ENCODE measurements at places on chromosomes 5 and 9. TPM values are rescaled to one million over a fixed set of nuclear protein-coding genes. Genes with fewer than 3 reads are reported as not detected.

Gene DIPK1B
- 21.3 TPM for total RNA-seq

Gene SLC27A6
- not detected for total RNA-seq

Gene CD14
- total RNA-seq = 48.5 TPM

Gene SLC2A8
- 45.1 TPM for total RNA-seq

Gene SCGB3A2
- not detected for total RNA-seq

Gene SLC45A2
- not detected for total RNA-seq

Gene OSMR
- total RNA-seq = 33.5 TPM

Gene OGN
- 302 TPM for total RNA-seq

Gene SMIM32
- not detected for total RNA-seq

GRCh38 chr5:19555876-19556275 lies 432.1 kb downstream of the CDH18 start:
- DNase-seq = no peak

DNA sequence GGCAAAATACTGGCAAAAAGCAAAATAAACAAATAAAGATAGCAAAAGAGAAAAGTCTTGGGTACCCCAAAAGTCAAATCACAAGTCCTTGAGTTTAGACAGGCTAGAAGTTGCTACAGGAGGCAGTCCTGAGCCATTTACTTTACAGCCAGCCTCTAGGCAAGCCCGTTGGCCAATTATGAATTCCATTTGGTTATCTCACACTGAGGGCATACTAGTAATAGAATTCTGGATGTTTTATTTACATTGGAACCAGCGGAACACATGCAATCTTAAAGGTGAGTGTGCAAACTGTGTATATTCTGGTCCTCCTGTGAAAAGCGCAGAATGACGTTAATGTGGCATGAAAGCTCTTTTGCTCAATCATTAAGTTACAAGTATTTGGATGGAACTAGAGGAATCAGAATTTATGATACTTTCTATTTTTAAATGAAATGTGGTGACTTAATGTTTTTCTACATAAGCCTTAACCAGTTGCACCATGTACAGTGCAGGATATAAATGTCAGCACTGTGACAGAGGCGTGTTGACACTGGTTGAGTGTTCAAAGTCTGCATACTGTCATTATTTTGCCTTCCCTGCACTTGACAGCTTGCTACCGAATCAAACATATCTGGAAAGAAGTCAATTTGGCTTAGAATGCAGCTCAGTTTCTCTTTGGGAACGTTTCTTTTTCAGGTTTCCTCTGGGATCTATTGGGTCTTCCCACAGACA lies 7.9 kb downstream of the GDNF start:
- DNase-seq = no peak

DNA sequence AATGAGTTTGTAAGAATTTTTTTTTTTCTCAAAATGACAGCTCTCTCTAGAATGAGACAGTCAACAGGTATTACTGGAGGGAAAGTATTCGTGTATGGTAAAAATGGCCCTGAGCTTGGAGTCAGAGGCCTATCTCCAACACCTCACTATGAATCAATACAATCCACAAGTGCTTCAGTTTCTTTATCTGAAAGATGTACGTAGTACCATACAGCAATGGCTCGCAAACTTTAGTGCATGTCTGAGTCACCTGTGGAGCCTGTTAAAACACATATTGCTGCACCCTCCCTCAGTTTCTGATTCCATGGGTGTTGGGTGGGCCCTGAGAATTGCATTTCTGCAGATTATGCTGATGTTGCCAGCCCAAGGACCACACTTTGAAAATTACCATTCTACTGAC lies 44.6 kb downstream of the DMRT2 start:
- DNase-seq = no peak

DNA sequence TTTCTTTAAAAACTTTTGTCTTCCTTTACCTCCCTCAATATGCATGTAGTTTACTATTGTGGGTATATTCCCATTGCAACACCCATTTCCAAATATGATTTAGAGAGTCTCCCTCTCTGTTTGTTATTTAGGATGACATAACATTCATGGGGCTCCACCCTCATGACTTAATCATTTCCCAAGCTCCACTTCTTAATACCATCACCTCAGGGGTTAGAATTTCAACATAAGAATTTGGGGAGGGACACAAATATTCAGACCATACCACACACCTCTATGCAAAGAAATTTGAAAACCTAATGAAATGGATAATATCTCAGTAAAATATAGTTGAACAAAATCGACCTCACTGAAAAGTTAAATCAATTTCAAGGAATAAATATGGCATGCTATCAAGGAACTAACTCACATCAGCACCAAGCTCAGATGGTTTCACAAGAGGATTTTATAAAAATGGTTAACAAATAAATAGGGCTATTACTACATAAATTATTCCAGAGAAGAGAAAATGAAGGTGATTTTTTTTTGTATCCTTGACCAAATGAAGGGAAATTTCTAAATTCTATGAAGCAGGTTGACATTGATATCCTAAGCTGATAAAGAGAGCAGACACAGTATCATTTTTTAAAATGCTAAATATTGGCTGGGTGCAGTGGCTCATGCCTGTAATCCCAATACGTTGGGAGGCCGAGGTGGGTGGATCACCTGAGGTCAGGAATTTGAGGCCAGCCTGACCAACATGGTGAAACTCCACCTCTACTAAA lies 20.2 kb upstream of the UBTD2 start:
- DNase-seq = no peak

GRCh38 chr9:82673919-82674318 lies 389.0 kb downstream of the RASEF start:
- no peak for DNase-seq

DNA sequence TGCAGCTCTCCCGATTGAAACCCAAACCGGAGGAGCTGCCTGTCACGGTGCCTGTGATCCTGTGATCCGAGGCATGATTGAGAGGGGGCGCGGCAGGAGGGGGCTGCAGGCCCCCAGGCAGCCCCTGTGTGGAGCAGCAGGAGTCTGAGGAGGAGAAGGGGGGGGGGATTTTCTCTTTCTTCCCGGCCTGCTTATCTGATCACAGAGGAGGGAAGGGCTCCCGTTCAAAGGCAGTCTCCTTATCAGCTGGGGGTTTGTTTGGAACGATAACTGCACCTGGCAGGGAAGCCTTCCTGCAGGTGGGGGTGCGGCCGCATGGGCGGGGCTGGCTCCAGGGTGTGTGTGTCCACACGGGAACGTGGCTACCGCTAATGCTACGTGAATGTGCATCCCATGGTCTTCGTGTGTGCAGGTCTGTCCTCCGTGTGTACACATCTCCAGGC lies 38.4 kb downstream of the LMX1B start:
- no peak for DNase-seq

- DNase-seq = no peak
Measured at GRCh38 chr5:56493308-56493707, 260.2 kb upstream of the ANKRD55 start.

DNA sequence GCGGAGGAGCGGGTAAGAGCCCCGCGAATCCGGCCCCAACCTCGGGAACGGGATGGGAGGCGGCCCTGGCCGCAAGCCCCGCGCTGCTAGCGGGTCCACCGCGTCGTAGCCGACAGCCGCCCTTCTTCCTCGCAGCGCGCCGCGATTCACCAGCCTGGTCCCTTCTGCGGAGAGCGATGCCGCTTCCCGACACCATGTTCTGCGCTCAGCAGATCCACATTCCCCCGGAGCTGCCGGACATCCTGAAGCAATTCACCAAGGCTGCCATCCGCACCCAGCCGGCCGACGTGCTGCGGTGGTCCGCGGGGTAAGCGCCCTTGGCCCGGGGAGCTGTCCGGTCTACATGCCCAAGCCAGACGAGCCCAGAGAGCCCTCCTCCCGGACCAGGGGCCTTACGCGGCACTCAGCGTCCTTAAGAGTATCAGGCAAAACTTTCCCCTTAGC lies 335 bp downstream of the ROPN1L start:
- DNase-seq = no peak

DNA sequence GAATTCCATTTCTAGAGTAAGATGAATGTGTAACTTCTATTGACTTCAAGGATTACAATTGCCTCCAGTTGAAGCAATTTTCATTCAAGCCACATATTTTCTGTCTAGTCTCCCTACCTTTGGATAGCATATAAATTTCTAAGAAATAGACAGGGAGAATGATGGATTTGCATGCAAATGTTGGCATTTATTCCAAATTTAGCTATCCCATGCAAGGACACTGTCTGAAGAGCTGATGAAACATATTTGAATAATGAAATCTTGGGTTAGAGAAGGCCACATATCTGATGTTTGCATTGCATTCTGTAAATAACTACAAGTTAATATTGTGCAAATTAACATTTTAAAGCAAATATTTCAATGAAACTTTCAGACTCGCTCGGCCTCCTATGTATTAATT lies 36.0 kb upstream of the NAA35 start:
- DNase-seq = no peak

GRCh38 chr9:91647371-91647770 lies 223.7 kb upstream of the NFIL3 start:
- DNase-seq = no peak

DNA sequence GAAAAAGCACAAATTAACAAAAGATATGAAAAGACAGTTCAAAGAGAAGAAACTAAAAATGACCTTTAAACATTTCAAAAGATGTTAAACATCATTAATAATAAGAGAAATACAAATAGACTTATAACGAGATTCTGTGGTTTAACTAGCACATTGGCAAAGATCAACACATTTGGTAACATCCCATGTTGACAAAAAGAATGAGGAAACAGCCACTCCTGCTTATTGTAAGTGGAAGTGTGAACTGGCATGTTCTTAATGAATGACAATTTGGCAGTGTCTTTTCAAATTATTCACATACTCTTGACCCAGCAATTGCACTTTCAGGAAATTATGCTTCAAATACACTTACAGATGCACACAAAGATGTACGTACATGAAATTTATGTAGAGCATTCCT lies 176.3 kb downstream of the TLE1 start:
- no peak for DNase-seq

- no peak for DNase-seq
Measured at GRCh38 chr9:35994959-35995358, 37.0 kb upstream of the OR2S2 start.

DNA sequence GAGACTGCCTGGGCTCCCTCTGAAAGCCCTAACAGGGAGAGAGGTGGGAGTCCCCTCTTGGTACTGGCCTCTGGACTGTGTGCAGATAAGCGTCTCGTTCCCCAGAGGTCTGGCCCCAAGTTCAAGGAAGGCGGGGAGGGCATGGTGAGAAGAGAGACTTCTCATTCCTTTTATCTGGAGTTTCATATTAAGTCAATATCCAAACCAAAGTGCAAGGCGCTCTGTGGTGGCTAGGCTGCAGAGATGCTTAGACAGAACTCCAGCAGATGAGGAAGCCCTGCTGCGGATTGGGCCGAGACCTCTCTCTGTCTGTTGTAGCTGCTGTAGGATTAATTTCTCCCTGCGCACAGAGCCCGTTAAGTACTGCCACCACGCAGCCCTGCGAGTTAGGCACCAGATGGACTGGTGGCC lies 16.0 kb downstream of the MVB12B start:
- DNase-seq = no peak

GRCh38 chr9:8730618-8731017 lies 931.0 kb upstream of the DMAC1 start:
- no peak for DNase-seq

- DNase-seq = no peak
Measured at GRCh38 chr5:135498637-135498995, 37.1 kb downstream of the NEUROG1 start.

DNA sequence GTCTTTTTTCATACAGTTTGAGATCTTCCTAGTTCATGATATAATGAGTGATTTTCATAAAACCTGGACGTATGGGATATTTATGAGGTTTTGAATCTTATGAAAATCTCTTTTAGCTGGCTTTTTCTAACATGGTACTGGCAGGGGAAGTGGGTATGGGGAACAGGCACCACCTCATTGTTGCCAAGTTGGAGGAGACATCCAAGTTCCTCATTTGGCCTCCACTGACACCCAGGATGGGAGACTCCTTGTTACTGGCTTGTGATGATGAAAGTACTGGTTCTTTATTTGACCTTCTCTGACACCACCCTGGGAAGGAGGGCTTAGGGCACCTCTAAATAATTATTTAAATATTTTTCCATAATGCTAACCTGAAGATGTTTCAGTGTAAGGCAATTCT lies 4.0 kb upstream of the TNPO1 start:
- no peak for DNase-seq

- DNase-seq = peak; percentile 17
Measured at GRCh38 chr5:41835645-41836044, 34.6 kb downstream of the OXCT1 start.

GRCh38 chr9:93436655-93437407 lies 14.7 kb upstream of the FAM120A start:
- no peak for DNase-seq

- no peak for DNase-seq
Measured at GRCh38 chr5:96384353-96384752, 48.7 kb downstream of the PCSK1 start.

DNA sequence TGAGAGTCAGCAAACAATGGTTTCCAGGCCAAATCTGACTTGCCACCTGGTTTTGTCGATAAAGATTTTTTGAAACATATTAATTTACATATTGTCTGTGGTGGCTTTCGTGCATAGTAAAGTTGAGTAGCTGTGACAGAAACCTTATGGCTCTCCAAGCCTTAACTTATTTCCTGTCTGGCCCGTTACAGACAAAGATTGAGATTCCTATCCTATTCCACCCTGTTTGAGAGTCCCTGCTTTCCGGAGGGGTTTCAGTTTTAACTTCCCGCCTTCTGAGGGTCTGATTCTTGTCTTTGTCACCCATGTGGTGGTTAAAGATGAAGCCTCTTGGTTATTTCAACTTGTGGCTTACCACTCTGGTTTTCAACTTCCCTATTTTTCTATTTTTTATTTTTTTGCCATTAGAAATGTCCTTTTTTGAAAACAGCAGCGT lies 11.4 kb downstream of the OTULIN start:
- DNase-seq = no peak

DNA sequence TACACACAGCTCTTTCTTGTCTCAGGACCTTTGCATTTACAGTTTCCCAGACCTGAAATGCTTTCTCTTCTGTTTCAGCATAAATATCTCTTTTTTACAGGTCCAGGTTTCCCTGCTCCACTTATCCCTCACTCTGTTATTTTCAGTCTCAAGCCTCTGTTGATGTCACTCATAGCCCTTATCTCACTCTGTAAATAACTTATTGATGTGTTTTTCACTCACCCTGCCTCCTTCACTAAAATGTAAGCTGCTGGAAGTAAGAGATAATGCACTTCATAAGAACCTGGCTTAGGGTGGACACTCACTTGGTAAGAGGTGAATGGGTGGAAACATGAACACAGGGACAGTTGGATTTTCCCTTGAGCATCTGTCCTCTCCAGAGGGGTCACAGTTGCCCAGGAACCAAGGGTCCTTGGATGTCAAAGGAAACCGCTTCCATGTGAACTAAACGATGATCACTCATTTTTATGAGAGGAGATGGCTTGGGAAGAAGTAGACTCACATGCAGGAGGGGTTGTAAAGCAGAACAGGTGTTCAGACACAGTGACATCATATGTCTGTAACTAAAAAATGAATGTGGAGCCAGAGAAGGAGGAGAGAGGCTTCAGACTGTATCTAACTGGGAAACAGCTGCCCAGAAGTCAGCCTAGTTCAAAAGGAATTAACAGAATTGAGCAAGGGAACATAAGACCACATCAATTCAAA lies 5.5 kb upstream of the HTR4 start:
- DNase-seq = no peak

Measured in uterus (tissue), 4 donors.